Melanocyte of skin (primary cell): ENCODE measurements at places on chromosomes 12 and 14. TPM values are rescaled to one million over a fixed set of nuclear protein-coding genes. Genes with fewer than 3 reads are reported as not detected.

Gene P2RX4
- total RNA-seq, result 27.5 and 28.0 TPM in 2 replicates

Gene KLRD1
- under 0.01 TPM in 1 of 2 replicates, not detected in the other for total RNA-seq

Gene KIF26A
- total RNA-seq, result under 0.01 and 0.33 TPM in 2 replicates

Gene TEX22
- 0.34 and 0.36 TPM in 2 replicates for total RNA-seq

Gene ALKBH2
- 19.6 and 22.4 TPM in 2 replicates for total RNA-seq

Gene ITGA5
- 47.3 and 78.5 TPM in 2 replicates for total RNA-seq

Gene SYT1
- under 0.01 TPM in 2 replicates for total RNA-seq

Gene CD4
- 1.1 and 1.7 TPM in 2 replicates for total RNA-seq

Gene SMCO3
- total RNA-seq, result 0.33 and 0.93 TPM in 2 replicates

Gene PLEKHD1
- total RNA-seq, result under 0.01 and 0.34 TPM in 2 replicates

Gene RNASE1
- not detected in 2 replicates for total RNA-seq

Gene CMA1
- not detected in 2 replicates for total RNA-seq

Gene AMN
- total RNA-seq, result under 0.01 TPM in 1 of 2 replicates, not detected in the other

Gene RNASE4
- total RNA-seq, result 3.3 and 8.3 TPM in 2 replicates

Gene DPF3
- 1.1 and 1.3 TPM in 2 replicates for total RNA-seq

Gene NFATC4
- total RNA-seq, result 29.3 and 30.5 TPM in 2 replicates
